Pulmonary artery endothelial cell (primary cell): ENCODE measurements at places on chromosomes 12 and 14. TPM values are rescaled to one million over a fixed set of nuclear protein-coding genes. Genes with fewer than 3 reads are reported as not detected.

The GNB3 gene
- 0.79 and 1.4 TPM in 2 replicates for total RNA-seq

The NKX2-1 gene
- not detected in 2 replicates for total RNA-seq

The CIROP gene
- total RNA-seq = not detected in 2 replicates

The SERPINA5 gene
- total RNA-seq = 0.67 and 1.3 TPM in 2 replicates

The SIX4 gene
- total RNA-seq = 3.2 and 5.0 TPM in 2 replicates

The SYT10 gene
- not detected in 2 replicates for total RNA-seq

The KLRC2 gene
- not detected in 2 replicates for total RNA-seq

The PRR4 gene
- 0.21 and 0.46 TPM in 2 replicates for total RNA-seq

The RND1 gene
- 1.4 and 3.7 TPM in 2 replicates for total RNA-seq
